ENCODE measurements at places on chromosomes 16 and 17.

DNA sequence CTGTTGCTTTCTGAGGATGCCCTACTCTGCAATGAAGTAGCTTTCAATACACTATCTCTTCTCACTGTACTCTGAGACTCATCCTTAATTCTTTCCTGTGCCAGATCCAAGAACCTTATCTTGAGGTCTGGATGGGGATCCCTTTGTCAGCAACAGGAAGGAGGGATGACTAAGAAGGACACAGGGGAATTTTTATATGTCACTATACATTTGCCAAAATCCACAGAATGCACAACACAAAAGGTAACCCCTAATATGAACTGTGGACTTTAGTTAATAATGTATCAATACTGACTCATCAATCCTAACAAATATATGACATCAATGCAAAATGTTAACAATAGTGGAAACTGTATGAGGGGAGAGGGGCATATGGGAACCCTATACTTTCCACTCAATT is 4.7 kb upstream of the RBBP6 start:
- ATAC-seq = no peak

- ATAC-seq = peak; percentile 18
Observed at GRCh38 chr17:50151937-50152547, 1.6 kb upstream of the PPP1R9B start.

DNA sequence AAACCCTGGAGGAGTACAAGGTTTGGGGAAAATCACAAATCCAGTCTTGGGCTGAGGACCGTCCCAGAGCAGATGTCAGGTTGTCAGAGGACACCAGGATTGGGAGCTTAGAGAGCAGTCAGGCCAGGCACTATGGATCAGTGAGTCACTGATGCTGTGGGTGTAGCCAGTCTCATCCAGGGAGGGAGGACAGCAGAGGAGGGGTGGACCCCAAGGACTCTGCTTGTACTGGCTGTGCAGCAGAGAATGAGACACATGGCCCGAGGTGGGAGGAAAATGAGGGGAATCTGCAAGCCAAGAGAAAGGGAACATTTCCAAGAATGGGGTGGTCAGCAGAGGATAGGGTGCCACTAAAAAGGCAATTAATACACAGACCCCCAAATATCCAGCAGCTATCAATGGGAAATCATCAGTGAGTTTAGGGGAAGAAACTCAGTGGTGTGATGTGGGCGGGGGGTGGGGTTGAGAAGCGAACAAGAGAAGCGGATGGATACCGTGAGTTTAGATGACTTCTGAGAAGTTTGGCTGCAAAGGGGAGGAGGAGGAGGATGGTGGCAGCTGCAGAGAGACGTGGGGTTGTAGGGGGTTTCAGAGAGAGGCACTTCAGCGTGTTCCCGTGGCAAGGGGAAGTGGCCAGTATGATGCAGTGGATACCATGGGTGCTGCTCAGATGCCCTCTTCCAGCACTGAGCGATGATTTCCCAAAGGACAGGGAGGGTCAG is 43.9 kb downstream of the ARHGAP27 start:
- ATAC-seq = no peak

DNA sequence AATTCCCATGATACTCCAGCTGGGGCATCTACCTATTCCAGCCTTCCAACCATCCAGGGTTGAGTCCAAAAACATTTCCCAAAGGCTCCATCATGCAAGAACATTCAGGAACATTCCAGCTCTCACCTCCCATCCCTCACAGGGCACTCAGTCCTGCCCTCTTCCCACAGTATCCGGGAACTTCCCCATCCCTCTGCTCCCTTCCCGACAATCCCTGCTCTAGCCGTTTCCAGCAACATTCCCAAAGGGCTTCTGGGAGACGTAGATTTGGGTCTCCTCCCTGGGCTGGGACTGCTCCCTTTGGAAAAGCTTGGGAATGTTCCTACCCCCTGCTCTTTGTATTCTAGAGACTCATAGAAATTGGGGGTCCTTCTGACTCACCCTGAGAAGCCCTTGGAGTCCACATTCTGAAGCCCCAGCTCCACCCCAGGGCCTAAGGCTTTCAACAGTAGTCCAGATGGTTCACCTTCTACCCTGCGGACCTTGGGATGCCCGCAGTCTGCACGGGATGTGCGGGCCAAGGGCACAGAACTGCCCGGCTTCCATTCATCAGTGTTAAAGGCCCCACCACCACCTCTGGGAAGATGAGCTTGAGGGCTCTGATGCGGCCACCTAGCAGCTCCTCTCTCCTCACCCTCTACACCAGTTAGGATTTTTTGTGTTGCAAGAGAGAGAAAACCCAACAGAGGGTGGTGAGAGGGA is 25.4 kb downstream of the NGFR start:
- ATAC-seq = no peak

GRCh38 chr16:82833378-82833993 is 206.7 kb downstream of the CDH13 start:
- ATAC-seq = no peak

GRCh38 chr16:48269011-48269410 is 21.7 kb upstream of the ABCC11 start:
- no peak for ATAC-seq

- ATAC-seq = no peak
Observed at GRCh38 chr17:42354956-42355843, 33.0 kb downstream of the STAT3 start.

DNA sequence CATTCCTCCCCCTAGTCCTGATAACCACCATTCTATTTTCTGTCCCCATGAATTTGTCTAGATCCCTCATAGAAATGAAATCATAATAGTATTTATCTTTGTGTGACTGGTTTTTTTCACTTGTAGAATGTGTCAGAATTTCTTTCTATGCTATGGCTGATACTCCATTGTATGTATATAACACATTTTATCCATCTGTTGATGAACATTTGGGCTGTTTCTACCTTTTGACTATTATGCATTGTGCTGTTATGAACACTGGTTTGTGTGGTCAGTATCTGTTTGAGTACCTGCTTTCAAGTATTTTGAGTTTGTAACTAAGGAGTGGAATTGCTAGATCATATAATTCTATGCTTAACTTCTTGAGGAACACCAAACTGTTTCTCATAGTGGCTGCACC is 16.0 kb upstream of the DRG2 start:
- no peak for ATAC-seq

DNA sequence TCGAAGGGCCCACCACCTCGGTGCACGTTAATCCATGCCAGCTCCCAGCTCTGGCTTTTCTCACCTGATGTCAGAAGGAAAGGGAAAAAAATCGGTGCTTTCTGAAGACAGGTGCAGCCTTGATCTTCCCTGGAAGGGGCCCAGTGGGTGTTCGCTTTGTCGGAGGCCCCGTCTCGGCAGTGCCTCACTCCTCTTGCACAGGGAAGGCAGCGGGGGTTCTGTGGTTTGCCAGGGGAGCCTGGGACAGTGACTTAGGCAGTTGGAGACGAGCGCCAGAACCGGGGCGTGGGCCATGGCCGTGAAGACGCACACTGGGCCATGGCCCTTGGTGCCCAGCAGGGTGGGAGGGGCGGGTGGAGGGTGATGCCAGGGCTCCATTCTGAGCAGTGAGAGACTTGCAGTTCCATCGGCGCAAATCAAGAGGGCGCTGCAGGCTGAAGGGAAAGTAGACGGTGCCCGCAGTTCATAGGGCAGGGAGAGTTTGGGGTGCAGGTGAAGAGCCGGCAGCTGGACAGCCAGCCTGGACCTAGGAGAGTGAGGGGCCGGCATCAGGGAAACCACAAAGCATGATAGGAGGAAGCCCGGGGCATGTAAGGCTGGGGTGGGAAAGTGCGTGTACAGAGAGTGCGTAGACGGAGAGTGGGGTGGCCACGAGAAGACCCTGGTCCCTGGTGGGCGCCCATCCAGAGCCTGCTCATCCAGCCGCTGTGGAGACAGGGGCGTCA is 101.3 kb upstream of the CHMP6 start:
- no peak for ATAC-seq

DNA sequence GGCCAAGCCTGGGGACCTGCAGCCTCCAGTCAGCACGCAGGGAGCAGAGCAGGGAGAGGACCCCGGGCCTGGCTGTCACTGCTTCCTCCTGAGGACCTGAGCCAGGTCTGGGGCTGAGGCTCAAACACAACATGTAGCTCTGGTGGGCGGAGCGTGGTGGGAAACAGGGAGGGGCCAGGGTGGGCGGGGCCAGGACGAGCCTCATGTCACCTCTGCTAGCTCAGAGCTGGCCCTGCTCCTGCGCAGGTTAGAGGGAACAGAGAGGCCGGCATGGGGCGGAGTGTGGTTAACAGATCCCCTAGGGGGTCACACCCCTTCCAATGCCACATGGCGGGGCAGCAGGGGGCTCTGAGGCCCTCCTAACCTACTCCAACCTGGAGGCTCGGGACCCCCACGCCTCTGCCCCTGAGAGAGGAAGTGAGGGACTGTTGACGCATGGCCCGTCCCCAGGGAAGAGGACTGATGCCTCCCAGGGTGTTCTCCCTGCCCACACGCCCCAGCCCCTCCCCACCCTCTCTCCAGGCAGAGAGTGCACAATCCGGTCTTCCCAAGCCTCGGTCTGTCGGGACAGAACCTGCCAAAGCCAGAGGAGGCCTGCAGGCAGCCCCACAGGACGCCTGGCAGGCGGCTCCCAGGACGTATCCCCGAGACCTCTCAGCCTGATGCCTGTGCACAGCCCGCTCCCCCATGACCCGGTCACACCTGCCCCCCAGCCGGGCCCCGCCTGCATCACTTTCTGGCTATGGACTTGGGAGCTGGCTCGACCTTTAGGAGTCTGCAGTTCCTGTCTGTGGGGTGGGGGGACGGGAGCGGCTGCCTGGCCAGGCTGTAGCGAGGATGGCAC is 15.2 kb downstream of the PIEZO1 start:
- ATAC-seq = peak; percentile 54

DNA sequence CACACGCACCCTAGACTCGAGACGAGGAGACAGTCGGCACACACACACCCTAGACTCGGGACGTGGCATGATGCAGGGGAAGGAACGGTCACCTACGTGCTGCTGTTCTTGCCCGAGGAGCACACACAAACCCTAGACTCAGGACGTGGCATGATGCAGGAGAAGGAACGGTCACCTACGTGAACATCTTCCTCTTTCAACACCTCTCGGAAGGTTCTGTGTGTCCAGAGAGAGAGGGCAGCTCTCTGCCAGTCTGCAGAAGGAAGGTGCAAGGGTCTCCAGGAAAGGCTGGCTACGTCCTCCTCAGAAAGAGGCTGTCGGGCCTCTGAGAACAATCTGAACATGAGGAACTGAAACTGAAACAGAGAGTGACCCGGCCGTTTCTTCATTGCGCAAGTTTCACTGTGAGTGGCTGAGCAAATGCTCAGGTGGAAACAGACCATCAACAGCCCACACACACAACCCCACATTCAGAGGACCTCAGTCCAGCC is 43.4 kb downstream of the ZNF276 start:
- peak; percentile 85 for ATAC-seq

DNA sequence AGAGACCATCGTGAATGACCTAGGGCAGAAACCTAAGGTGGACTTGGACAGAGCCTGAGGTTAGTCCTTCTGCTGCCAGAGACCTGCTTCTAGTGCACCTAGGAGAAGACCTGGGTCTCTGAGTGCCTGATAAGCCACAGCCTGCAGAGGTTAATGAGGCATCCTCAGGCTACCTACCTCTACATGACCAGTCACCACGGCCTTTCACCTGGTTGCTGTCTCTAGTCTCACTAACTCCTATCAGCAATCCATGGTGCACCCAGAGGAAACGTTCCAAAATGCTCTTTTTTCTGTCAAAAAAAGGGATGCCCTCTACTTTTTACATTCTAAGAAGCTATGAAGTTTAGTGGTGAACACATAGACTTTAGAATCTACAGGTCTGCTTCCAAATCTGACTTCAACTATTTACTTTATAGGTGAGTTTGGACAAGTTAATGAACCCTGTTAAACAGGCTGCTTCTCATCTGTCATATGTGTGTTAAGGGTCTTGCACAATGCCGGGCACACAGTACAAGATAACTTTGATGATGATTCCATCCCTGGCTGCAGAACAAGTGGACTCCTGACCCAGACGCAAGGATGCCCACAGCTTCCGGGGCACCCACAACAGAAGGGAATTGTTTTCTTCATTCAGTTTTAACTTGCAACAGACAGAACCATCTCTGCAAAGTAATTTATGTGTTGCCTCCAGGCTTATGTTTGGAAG is 469.9 kb upstream of the CDH5 start:
- ATAC-seq = no peak

- ATAC-seq = peak; percentile 18
Observed at GRCh38 chr17:63701868-63702720, 2.2 kb upstream of the LIMD2 start.

- ATAC-seq = no peak
Observed at GRCh38 chr16:49350265-49351095, 23.1 kb upstream of the C16orf78 start.

DNA sequence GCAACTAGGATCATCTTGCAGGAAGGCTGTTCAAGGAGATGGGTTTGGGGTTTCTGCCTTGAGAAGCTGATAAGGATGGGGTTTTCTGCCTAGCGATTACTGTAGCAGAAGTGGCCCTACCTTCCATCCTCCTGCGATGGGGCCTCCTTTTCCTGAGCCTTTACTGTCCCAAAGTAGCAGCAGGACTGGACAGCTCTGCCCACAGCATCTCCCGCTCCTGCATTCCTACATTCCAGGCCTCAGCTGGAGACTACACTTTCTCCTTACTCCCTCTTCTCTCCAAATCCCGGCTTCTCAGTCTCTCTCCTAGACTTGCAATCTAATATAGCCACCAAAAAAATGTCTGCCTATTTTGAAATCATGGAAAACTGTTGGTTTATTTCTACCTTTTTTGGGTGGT is 355.4 kb downstream of the CA10 start:
- no peak for ATAC-seq

- no peak for ATAC-seq
Observed at GRCh38 chr16:78405833-78406232, 306.4 kb downstream of the WWOX start.

- no peak for ATAC-seq
Observed at GRCh38 chr17:2004435-2004952, 20.6 kb downstream of the RTN4RL1 start.

DNA sequence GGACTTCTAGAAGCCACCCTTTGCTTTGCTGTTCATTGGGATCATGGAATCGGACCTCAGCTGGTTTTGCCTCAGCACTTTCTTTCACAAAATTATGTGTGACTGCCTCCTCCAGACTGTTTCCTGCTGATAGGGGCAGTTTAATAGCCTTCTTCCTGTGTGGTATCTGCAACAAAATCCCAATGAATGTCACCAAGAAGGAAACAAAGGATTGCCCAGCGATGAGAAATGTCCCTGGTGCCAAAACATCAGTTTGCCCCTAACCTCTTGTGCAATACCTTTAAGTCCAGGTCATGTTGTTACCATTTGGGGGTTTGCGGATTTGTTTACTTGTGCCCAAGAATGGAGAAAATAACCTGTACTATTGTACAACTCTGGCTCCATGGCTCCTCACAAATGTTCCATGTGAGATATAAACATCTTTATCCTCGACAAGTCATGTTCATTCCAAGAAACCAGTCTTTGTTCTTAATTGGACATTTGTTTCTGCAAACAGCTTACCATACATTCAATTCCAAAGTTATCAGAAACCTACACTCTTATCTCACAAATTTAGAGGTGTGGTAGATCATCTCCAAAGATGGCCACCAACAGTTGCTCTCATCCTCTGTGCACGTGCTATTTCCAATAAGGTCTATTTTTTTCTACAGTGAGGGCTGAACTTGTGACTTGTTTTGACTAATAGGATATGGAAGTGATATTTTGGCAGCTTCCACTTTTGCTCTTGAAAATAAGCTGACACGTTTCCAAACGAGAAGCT is 14.8 kb downstream of the TAC4 start:
- no peak for ATAC-seq

- no peak for ATAC-seq
Observed at GRCh38 chr17:27545562-27546229, 85.3 kb upstream of the LGALS9 start.

- no peak for ATAC-seq
Observed at GRCh38 chr17:9918352-9918751, 13.3 kb upstream of the RCVRN start.

GRCh38 chr16:964356-965035 is 6.3 kb downstream of the LMF1 start:
- ATAC-seq = peak; percentile 97
